ENCODE measurements at places on chromosomes 1 and 21. TPM values are rescaled to one million over a fixed set of nuclear protein-coding genes. Genes with fewer than 3 reads are reported as not detected.

The LRRC71 gene
- total RNA-seq = not detected

DNA sequence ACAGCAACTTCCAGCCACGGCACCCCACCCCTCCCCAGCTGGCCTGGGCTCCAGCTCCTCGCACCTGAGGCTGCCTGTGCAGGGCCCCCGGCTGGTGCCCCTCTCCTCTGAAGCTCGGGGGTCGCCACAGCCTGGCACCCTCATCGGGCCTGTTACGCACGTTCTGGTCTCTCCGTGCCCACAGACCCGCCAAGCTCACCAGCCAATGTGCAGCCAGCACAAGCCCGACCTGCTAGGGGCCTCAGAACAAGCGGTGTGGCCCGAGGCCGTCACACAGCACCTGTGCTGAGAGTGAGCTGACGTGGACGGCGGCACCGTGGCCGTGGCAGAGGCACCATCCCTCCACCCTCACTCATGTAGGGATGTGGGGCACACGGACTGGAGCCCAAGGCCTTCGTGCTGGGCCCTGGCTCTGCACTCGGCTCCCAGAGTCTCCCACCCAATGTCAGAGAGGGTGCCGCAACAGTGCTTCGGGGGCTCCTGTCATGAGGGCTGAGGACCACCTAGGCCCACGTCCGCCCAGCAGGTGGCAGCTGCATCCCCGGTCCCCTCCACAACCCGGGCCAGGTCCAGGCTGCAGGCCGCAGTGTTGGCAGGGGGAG lies 4.4 kb upstream of the SAMD11 start:
- DNase-seq = peak; percentile 82

- no peak for DNase-seq
Observed at GRCh38 chr21:39637197-39637970, 24.6 kb downstream of the B3GALT5 start.

DNA sequence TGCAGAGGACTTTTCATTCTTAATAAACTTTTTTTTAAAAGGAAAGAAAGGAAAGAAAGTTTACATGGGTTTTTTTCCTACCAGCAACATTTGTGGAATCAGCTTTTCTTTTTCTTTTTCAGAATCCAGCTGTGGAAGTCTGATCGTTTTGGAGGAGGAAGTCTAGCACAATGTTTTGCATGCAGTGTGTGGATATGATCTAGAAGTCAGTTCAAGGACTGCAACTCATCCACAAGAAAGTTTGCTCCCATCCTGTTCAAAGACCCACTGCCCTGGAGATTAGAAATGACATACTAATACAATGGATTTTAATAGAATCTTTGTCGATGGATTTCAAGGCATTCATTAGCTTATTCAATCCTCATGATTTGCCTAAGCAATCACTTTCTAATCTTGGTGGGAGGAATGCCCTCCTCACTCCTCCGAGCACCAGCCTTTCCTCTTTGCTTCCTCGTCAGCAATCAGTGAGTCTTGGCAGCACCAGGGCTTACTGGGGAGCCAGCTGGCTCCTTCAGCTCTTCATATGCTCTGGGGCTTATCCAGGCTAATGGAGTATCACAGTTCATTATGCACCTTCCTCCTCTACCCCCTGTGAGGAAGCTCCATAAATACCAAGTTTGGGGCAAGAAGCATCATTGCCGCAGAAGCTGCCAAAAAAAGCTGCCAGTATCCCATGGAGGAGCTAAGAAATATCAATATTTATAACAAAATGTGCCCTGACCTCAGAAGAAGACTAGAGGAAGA lies 392.3 kb upstream of the PKN2 start:
- no peak for DNase-seq

GRCh38 chr1:173601588-173601987 lies 1.3 kb downstream of the SLC9C2 start:
- DNase-seq = no peak

DNA sequence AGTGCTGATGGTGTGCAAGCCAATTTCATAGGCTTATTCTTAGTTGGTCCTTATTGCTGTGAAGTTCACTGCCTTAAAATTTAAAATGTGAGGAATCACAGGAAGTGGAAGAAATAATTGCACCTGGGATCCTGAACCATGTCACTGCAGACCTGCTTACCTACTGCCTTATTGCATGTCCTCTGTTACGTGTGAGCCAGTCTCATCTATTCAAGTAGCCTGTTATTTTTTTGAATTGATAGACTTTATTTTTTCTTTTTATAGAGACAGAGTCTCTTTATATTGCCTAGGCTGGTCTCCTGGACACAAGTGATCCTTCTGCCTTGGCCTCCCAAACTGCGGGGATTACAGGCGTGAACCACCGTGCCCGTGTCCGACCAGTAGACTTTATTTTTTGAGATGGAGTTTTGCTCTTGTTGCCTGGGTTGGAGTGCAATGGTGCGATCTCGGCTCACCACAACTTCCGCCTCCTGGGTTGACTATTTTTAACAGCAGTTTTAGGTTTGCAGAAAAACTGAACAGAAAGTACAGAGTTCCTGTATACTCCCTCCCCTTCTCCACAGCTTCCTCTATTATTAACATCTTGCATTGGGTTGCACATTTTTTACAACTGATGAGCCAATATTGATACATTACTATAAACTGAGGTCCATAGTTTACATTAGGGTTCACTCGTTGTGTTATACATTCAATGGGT lies 14.0 kb upstream of the DISC1 start:
- no peak for DNase-seq

DNA sequence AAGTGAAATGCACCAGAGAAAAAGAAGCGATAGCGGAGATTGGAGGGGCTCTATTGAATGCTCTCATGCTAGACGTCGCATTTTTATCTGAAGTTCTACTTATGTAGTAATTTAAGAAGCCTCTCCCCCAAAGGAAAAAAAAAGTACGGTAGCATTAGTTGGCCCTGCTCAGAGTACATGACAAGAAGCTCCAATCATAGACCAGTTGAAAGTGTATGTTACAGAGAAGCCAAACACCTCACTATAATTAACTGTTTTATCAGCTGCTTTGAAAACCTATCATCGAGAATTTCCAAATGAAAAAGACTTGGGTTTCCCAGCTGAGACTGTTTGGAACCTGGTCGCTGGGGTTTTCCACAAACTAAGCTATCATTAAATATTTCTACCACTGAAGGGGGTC lies 19.6 kb upstream of the OVAAL start:
- DNase-seq = no peak

DNA sequence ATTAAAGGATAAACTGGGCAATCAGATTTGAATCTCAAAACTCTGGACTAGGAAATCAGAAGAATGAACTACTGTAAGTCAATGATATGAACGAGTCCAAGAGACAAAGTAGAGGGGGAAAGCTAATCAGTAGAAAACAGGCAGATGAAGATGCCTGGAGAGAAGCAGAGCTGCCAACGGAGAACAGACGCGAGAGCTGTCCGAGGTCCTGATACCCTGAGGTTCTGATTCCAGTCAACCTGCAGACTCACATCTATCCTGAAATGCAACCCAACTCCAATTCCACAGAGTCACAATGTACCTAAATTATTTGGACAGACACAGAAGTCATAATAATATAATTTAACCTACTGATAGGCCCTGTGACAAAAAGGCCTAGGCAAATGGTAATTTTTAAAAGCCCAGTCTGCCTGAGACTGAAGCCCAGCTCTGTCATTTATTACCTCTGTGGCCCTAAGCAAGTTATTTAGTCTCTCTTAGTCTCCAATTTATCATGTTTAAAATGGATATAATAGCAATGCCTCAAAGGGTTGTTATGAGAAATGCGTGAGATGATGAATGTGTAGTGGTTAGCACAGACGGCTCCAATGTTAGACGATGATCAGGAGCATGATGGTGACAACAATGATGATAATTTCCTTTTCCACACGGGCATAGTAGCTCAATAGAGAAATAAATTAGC lies 33.4 kb downstream of the RGS7 start:
- no peak for DNase-seq
